ENCODE measurements at places on chromosomes 7 and 10.

GRCh38 chr7:79282070-79282694 is 171.3 kb downstream of the MAGI2 start:
- DNase-seq, result peak; percentile 14

GRCh38 chr7:14219125-14219524 is 229.7 kb upstream of the ETV1 start:
- DNase-seq, result no peak

GRCh38 chr7:39333701-39334100 is 232.5 kb upstream of the YAE1 start:
- no peak for DNase-seq

DNA sequence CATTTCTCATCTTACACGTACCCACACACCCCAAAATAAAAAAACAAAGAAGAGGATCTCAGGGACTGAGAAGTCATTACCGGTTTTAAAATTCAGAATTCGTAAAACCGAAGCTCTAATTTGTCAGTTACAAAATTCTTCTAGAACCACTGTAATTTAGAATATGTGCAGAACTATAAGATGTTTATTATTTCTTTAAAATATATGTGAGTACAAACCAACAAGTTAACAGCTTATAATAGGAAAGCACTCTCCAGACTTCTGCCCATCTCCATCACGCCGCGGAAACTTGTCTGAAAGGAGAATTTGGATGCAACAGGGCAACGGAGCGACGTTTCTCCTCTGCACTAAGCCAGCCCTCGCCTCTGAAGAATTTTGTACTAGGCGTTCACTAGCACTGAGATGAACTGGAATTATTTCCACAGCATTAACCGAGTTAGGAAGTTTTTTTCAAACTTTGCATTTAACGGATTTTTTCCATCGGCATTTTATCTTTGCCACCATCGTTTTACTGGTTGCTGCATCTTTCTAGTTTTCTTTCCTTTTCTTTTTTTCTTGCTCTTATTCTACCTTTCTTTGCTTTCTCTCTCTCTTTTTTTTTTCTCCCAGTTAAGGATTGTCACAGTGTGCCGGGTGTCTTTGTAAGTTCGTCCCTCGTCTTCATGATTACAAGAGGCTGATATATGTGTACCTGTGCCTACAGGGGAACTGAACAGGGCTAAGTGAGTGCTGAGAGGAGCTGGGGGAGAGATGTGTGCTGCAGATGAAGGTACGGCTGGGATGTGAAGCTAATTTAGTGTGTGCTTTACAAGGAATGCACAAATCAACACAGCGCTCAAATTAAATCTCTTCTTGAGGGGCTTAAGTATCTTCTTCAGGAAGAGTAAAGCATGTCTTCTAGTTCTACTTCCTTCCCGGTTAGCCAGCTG is 295.9 kb upstream of the NFE2L3 start:
- DNase-seq, result no peak

DNA sequence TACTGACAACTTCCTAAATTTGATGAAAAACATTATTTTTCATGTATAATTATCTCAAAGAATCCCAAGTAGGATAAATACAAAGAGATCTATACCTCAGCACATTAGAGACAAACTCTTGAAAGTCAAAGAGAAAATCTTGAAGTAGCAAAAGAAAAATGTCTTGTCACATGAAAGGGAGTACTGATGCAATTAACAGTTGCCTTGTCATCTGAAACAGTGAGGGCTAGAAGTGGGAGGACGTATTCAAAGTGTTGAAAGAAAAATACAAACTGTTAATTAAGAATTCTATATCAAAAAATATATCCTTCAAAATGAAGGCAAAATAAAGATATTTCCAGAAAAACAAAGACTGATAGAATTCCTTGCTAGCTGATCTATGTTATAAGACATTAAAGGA is 35.5 kb upstream of the ARHGAP22 start:
- no peak for DNase-seq

GRCh38 chr7:151623766-151624165 is 104.1 kb upstream of the RHEB start:
- DNase-seq, result no peak

- DNase-seq, result no peak
Measured at GRCh38 chr10:68086011-68086410, 10.9 kb upstream of the HERC4 start.

- DNase-seq, result no peak
Measured at GRCh38 chr10:10613656-10614244, 403.9 kb upstream of the CELF2 start.

- no peak for DNase-seq
Measured at GRCh38 chr10:76149182-76149581, 717.8 kb downstream of the LRMDA start.

Measured in PC-9 (cell line).